ENCODE measurements at places on chromosomes 4 and X.

DNA sequence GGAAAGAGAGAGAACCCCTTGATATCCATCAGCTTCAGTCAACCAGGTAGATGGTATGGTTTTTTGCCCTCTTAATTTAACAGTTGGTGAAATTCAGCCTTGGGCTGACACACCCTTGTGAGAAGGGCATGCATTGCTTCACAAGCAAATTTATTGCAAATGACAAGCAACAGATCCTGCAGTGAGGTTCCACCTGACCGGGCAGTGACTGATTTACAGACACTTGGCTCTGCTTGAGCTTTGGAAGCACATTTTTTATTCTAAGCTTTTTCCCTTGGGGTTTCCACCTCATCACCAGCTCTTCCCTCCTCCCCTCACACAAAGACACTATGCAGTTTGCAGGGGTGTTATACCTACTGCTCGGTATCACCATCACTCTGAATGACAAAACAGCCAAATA lies 28.3 kb upstream of the SERTM2 start:
- no peak for DNase-seq
- no peaks in the 10 kb centered on the region for H3K36me3 ChIP-seq
- no peak overlapping the region for H3K27ac ChIP-seq

GRCh38 chr4:182255441-182256190 lies 12.4 kb downstream of the TENM3 start:
- no peak overlapping the region for H3K4me3 ChIP-seq
- H3K36me3 ChIP-seq: no peaks in the 10 kb centered on the region
- H3K4me1 ChIP-seq: no peaks in the 10 kb centered on the region
- no peak overlapping the region for H3K27ac ChIP-seq
- DNase-seq: no peak

DNA sequence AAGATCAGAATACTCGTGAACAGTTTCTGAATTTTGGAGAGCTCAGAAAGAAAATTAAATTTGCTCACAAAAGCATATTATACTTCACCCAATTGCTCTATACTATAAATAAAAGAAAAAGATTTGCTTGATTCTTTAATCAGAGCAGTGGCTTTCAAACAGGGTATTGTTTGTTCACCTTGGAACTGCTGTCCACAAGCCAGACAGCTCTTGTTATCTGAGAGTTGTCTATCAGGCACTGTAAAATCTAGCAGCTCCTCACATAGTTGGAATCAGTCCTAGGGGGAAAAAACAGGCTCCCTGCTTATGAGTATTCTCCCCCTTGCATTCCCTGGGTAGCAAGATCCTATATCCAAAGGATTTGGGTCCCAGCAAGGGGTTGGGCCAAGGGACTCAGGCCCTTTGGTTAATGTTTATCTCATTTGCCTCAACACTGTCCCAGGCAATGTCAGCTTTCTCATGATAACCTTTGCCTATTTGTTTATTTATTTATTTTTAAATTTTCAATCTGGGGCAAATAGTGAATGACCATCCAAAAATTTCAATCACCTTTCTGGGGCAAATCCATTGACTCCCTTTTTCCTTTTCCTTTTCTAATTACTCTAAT lies 24.1 kb upstream of the MAGEB16 start:
- H3K27me3 ChIP-seq: no peaks in the 10 kb centered on the region
- H3K36me3 ChIP-seq: no peaks in the 10 kb centered on the region
- H3K4me1 ChIP-seq: no peaks in the 10 kb centered on the region
- H3K4me3 ChIP-seq: no peak overlapping the region

DNA sequence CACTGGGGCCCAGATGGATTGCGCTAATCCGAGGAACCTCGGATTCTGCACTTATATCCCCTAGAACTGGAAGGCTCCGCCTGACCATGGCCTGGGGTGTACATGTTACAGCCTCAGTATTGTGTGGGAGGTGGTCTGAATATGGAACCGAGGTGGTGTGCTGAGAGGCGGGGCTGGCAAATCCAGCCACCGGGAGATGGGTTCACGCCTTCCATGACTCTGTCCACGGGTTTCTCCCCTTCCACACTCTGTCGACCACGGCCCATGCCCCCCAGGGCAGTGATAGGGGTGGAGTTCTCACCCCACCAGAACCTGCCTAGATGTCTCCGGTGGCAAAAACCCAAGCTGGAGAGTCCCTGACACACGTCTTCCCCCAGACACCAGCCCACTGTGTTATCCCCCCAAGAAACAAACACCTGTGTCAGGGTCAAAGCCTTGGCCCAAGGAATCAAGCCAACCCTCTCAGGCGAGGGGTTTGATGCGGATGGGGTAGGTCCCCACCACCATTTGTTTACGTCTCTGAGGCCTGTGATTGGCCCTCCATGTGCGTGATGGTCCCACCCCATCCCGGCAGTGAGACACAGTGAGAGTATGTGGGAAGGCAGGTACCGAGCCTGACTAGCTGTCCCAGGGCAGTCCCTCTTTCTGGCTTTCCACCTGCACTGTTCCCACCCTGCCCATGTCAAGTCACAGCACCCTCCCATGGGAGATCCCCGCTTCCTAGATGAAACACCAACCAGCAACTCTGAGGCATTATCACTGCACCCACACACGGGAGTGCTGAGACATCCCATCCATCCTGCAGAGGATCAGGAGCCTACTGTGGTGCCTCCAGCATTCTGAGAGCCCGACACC lies 6.6 kb upstream of the LOC101059915 start:
- no peaks in the 10 kb centered on the region for H3K36me3 ChIP-seq
- peaks cover 31% of the 10 kb centered on the region for H3K4me1 ChIP-seq
- no peak overlapping the region for H3K4me3 ChIP-seq
- no peaks in the 10 kb centered on the region for H3K27me3 ChIP-seq
- DNase-seq: no peak
- no peak overlapping the region for H3K27ac ChIP-seq

DNA sequence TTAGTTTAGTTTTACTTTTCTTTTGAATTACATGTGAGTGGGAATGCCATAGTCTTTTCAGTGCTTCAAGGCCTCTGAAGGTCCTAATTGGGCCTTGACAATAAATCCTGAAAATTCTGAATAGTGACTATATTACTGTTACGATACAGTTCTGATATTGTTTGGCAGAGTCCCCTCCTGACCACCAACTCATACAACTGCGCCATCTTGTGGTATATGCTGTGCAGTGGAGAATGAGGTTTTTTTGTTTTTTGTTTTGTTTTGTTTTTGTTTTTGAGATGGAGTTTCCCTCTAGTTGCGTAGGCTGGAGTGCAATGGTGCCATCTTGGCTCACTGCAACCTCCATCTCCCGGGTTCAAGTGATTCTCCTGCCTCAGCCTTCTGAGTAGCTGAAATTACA lies 56.6 kb upstream of the CHRDL1 start:
- H3K36me3 ChIP-seq: no peaks in the 10 kb centered on the region
- H3K4me1 ChIP-seq: no peaks in the 10 kb centered on the region
- peak; percentile 10 for DNase-seq
- H3K4me3 ChIP-seq: no peak overlapping the region
- peaks cover 4% of the 10 kb centered on the region for H3K27me3 ChIP-seq

- no peaks in the 10 kb centered on the region for H3K27me3 ChIP-seq
- H3K4me3 ChIP-seq: no peak overlapping the region
- H3K4me1 ChIP-seq: no peaks in the 10 kb centered on the region
- no peak overlapping the region for H3K27ac ChIP-seq
- no peak for DNase-seq
Measured at GRCh38 chr4:28481565-28481964, 1620.9 kb downstream of the STIM2 start.

DNA sequence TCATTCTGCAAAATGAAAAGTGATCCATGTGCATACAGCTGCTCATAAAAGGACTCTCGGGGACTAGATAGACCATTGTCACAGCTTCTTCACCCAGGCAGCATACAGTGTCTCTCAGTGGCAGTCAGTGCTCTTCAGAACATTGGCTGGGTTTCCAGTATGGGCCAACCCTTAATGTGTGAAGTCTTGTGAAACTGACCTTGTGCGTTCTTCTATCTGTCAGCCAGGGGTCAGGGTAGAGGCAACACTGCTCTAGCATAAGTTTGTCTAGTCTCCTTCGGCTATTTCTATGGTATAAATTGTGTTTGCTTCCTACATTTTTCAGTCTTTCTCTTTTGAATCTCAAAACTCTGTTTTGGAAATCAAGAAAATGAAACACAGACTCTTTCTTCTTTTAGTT lies 37.0 kb upstream of the SMIM31 start:
- H3K36me3 ChIP-seq: no peaks in the 10 kb centered on the region
- H3K4me3 ChIP-seq: no peak overlapping the region
- peaks cover 4% of the 10 kb centered on the region for H3K27me3 ChIP-seq
- H3K27ac ChIP-seq: no peak overlapping the region
- DNase-seq: no peak

DNA sequence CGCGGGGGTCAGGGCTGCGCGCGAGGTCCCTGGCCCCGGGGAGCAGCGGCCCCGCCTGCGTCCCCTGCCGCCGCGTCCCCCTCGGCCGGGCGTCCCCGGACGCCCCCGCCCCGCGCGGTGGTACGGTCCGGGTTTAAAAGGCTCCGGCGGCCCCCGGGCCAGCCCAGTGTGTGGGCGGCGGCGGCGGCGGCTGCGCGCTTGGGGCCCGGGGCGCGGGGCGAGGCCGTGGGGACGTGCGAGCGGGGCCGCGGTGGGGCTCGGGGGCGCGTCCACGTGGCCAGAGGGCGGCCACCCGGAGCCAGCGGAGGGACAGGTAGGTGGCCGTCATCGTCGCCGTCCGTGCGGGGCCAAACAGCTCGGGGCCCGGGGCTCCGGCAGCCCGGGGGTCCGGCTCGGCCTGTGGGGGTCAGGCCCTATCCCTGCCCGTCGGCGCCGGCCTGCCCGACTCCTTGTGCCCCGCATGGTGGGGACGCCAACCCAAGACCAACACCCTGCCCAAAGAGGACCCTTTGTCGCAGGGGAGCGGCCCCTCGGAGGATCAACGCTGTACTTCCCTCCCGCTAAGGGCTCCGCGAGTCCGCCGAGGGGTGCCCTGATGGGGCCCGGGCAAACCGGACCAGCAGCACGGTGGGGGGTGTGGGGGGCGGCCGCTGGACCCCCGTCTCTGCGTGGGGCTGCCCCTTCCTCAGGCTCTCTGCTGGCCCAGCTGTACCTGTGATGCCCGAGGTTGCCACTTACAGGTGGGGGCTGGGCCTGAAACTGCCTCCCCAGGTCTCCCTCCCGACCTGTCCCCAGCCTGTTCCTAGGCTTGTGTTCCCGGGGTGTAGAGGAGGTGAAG lies at the start of gene PLXNA3:
Gene PLXNA3 (plus strand): TSS at position 166 of the 838 bp plus-strand sequence. CDS start 1,903 bp downstream, outside the sequence.
- H3K27ac ChIP-seq: peak within 1 kb of the TSS; percentile 91
- DNase-seq: peak; percentile 66
- peak within 1 kb of the TSS; percentile 88 for H3K4me3 ChIP-seq
- peaks cover 2% of the 10 kb centered on the region for H3K36me3 ChIP-seq
- no peaks in the 10 kb centered on the region for H3K27me3 ChIP-seq
- peaks cover 5% of the 10 kb centered on the region for H3K4me1 ChIP-seq

GRCh38 chrX:68332201-68332731 lies 101.0 kb downstream of the OPHN1 start:
- H3K36me3 ChIP-seq: no peaks in the 10 kb centered on the region
- H3K4me1 ChIP-seq: no peaks in the 10 kb centered on the region
- no peak overlapping the region for H3K27ac ChIP-seq

DNA sequence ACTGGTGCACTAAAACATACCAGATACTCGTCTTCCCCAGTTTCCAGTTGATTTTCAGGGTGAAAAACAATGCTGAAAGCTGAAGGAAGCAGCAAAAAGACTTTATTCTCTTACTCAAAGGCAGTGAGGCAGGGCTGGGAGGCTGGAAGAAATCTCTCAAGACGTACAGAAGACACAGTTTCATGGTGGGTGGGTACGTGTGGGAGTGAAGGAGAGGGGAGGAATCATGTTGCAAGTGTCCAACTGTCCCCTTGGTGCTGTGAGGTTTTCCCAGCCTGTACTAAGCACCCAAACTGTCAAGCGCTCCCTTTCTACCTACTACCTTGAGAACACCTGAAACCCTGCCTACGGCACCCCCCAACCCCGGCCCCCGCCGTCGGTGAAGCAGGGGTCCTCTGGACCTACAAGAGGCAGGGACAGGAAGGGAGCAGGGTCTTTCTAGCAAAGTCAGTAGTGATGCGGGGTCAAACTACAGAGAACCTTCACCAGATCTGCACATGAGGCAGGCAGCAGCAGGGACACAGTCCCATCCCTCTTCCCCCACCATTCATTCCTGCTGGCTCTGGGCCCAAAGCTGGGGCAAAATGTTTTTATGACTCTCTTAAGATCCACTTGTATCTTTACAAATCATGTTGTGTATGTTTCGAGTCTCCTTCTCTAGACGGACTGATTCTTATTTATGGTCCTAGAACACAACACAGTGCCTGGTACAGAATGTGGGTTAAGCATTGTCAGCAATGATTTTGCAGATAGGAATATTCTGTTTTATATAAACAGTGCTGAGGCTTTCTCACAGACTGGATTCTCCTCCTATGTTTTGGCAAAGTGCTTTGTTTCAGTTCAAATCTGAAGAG lies 2.4 kb upstream of the SETD7 start:
- no peak overlapping the region for H3K4me3 ChIP-seq
- H3K36me3 ChIP-seq: peaks cover 4% of the 10 kb centered on the region
- DNase-seq: no peak
- H3K4me1 ChIP-seq: peaks cover 50% of the 10 kb centered on the region
- no peaks in the 10 kb centered on the region for H3K27me3 ChIP-seq

- no peaks in the 10 kb centered on the region for H3K36me3 ChIP-seq
- H3K27ac ChIP-seq: peak overlapping the region; percentile 65
- peak; percentile 16 for DNase-seq
- no peaks in the 10 kb centered on the region for H3K27me3 ChIP-seq
Measured at GRCh38 chrX:37745835-37746217, 34.0 kb upstream of the CYBB start.

DNA sequence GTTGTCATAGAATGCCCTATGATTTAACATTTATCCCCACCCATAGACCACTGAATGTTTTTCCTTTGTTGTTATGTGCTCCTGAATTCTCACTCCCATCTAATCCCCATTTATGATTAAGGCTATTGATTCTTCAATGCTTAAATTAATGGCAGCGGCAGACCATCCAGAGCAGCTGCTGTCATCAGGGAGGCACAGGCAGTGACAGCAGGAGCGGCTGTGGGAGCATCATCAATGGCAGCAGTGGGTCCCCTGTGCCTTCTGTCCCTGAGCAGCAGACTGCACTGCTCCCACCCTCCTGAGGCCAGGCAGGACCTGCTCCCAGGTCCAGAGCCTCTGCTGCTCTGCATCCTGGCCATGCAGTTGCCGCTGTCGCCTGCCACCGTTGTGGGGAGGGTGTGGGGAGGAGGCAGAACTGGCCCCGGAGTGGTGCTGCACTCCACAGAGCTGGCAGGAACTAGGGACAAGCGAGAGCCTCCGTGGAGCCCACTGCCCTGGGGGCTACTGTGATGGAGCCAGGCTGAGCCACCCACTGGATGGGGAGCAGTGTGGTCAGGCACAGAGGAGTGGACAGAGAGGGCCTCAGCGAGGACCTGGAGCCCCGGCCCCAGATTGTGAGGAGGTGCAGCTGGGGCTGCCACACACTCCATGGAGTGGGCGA lies 29.0 kb downstream of the NAA11 start:
- no peak overlapping the region for H3K27ac ChIP-seq
- no peaks in the 10 kb centered on the region for H3K4me1 ChIP-seq
- no peaks in the 10 kb centered on the region for H3K36me3 ChIP-seq
- peaks cover 8% of the 10 kb centered on the region for H3K27me3 ChIP-seq

- no peak overlapping the region for H3K27ac ChIP-seq
- no peak for DNase-seq
- no peak overlapping the region for H3K4me3 ChIP-seq
- peaks cover 12% of the 10 kb centered on the region for H3K4me1 ChIP-seq
Measured at GRCh38 chrX:129791336-129791735, 11.6 kb downstream of the SASH3 start.

GRCh38 chrX:49192722-49193328 lies 6.7 kb upstream of the PRICKLE3 start:
- peaks cover 2% of the 10 kb centered on the region for H3K36me3 ChIP-seq
- peak; percentile 60 for DNase-seq
- peaks cover 20% of the 10 kb centered on the region for H3K4me1 ChIP-seq

- no peak overlapping the region for H3K4me3 ChIP-seq
- DNase-seq: no peak
- no peak overlapping the region for H3K27ac ChIP-seq
- H3K36me3 ChIP-seq: no peaks in the 10 kb centered on the region
Measured at GRCh38 chr4:188439641-188440311, 300.5 kb downstream of the TRIML1 start.

Data from activated CD4-positive, alpha-beta T cell treated with anti-CD3 and anti-CD28 coated beads for 36 hours (primary cell).